ENCODE measurements at places on chromosomes 12 and 14.

DNA sequence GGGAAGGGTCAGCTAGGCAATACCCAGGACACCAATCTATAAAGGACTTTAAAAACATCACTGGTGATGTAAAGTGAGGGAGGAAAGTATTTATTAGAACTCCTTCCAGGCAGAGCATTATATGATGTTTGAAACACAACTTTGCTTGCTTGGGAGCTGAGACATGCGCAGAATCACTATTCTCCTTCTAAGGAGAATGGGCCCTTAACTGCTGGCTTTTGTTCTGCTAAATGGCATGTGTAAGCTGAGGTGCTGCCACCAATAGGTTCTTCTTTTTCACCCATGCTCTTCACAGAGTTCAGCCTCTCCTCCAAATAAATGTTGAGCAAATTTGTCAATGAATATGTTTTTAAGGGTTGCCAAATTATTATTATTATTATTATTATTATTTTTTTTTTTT is 3.9 kb downstream of the STAC3 start:
- DNase-seq, result peak; percentile 66

DNA sequence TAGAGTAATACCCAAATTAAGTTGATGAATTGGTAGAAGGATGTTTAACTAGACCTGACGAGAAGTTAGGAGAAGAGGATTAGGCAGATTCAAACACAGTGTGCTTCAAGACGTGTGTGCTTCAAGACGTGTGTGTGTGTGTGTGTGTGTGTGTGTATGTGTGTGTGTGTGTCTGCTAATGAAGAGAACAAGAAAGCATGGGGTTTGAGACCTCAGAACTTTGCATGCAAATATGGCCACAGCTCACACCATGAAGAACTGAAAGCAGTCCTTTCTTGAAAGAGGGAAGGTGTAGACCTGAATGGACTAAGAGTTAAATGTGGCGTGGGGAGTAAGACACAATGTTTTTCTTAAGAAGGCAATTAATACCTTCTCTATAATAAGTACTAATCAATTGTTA is 32.5 kb upstream of the SSPN start:
- no peak for DNase-seq

DNA sequence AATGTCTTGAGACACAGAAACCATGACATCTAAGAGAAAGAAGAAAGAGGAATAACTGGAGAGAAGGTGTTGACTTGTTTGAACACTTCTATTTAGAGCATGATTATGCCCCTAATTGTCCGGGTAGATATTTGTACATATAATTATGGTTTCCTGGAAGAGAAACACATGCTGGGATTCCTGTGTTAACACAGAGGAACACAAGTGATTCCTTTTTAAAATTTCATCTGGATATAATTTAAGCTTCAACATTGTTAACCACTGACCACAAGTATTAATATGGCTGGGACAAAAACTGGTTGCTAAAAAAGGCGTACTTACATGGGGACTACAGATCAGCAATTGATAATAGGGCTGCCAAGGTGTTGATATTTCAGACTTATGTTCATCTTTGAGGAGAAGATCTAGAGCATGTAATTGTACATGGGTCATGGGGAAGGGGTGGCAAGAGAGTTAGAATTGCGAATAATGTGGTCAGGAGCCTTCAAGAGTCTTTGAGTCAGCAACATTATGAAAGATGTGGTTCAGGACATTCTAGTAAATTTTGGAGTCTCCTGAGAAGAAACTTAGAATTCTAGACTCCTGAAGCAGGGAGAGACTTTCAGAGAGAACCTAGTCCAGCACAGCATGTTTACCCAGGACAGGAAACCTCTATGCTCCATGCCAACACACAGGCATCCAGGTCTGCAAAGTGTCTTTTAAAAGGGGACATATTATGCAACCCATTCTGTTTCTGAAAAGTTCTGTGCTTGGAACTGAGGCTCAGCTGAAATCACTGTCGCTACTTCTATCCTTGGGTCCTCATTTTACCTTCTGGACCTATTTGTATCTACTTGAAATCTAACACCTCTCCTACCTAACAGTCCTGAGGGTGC is 56.5 kb downstream of the SLC38A1 start:
- no peak for DNase-seq

DNA sequence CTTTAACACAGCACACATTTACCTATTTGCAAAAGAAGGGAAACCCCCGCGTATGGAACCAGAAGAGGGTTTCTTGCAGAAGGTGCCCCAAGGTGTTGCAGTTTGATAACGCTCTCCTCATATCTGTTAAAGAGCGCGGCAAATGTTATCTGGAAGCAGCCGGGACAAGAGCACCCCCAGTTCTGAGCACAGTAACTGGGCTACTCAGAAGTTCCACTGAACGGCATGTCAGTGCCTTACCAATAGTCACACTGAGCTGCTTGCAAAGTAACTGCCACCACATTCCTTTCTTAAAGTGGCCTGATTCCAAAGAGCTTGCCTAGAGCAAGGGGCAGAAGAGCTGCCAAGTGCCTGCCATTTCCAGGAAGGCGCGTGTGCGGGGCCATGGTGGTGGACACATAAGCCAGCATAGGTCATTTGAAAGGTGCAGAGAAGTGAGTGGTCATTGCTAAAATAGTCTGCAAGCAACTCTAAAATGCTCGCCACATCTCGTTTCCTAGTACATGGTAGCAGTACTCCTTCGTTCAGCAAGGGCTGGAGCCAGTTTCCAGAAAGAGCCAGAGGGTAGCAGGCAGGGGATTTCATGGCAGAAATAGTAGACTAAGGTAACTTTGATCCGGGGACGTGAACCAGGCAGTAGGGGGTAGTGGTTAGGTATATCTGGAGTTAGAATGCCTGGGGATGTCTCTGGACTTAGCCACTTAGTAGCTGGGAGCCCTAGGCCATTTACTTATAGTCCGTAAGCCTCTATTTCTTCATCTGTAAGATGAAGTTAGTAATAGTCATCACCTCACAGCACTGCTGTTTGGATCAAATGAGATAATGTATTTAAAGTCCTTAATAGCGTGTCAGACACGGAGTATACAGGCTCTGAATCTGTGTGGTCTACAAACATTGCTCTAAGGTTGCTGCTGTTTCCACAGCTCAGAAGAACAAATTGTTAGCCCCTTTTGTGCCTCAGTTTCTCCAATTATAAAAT is 37.6 kb downstream of the SPTB start:
- DNase-seq, result no peak

- DNase-seq, result no peak
These were observed 131.4 kb downstream of the NDUFA12 start for GRCh38 chr12:94872007-94872653.

DNA sequence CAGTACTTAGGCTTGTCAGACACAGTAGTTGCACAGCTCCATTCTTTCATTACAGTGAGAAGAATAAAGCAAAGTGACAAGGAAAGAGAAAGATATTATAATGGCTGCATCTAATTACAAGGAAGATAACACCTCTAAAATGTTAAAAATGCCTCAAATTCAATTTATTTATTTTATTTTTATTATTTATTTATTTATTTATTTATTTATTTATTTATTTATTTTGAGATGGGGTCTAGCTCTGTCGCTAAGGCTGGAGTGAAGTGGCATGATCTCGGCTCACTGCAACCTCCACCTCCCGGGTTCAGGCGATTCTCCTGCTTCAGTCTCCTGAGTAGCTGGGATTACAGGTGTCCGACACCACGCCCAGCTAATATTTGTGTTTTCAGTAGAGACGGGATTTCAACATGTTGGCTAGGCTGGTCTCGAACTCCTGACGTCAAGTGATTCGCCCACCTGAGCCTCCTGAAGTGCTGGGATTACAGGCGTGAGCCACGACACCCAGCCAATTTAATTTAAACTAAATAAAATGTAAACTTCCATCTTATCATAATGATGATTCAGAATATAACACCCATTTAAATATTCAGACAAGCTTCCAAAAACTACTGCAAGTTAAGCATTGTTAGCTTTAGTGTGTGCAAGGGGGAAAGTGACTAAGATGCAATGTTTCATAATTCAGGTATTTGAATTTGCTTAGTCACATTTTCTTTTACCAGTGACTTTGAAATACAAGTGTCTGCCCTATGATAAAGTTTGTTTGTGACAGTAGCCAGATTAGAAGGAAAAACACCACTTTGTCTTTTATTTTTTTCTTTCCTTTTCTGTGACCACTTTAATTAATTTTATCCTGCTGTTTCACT is 2.4 kb upstream of the CFAP54 start:
- no peak for DNase-seq

GRCh38 chr14:55412676-55413075 is 1.0 kb upstream of the ATG14 start:
- DNase-seq, result no peak

GRCh38 chr14:99174770-99175319 is 97.2 kb downstream of the BCL11B start:
- peak; percentile 85 for DNase-seq

DNA sequence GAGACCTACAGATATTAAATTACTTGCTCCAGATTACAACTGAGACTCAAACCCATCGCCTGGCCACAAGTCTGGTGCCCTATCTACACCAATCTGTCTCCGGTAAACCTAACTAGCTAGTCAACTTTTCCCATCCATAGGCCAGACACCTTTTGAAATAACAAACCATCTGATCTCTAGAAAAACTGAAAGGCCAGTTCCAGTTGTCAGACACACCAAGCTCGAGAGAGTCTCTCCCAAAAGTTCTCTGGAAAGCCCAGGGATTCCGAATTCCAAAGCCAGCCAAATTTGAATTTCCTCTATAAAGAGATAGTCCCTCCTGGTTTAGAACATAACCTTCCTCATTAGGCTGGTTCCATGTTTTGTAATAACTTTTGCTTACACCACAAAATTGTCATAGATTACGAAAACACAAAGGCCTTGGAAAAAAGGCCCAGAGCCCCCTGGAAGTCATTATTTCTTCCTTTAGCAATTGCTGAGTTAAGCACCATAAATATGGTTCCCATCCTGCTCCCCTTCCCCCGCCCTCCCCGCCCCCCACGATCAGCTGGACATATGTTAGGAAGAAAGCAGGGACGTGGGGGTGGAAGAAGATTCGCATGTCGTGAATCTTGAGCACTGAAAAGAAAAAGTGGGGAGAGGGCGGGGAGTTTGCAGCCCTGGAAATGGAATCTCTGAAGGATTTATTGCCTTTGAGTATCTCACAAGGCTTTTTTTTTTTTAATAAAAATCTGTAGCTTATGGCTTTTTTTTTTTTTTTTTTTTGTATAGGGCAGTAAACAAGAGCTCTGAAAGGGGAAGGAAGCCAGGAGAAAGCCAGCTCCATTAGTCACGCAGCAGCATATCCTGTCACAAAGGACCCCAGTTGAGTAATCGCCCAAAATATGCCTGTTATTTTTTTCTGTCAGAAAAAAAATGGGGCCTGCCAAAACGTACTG is 110.4 kb downstream of the ZFP36L1 start:
- DNase-seq, result no peak

GRCh38 chr12:50567926-50568325 is 63.1 kb downstream of the DIP2B start:
- no peak for DNase-seq

DNA sequence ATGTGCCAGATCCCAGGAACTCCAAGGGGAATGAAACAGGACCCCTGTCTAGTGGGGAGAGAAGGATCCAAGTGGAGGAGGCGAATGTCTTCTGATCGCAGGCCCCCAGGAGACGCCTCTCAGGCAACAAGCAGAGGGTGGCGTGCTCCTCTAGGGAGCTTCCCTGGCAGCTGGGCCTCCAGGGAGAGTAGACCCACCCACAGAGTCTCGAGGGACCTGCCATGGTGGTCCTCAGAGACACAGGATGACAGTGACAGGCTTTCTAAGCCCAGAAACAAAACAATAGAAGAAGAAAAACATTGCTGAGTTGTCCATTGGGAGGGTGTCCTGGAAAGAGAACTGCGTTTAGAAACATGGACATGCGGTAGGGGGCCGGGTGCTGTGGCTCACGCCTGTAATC is 140.6 kb upstream of the MAP1LC3B2 start:
- no peak for DNase-seq

- DNase-seq, result no peak
These were observed 8.9 kb upstream of the SAV1 start for GRCh38 chr14:50676814-50677516.

- no peak for DNase-seq
These were observed 79.3 kb upstream of the FZD10 start for GRCh38 chr12:130083002-130083401.

DNA sequence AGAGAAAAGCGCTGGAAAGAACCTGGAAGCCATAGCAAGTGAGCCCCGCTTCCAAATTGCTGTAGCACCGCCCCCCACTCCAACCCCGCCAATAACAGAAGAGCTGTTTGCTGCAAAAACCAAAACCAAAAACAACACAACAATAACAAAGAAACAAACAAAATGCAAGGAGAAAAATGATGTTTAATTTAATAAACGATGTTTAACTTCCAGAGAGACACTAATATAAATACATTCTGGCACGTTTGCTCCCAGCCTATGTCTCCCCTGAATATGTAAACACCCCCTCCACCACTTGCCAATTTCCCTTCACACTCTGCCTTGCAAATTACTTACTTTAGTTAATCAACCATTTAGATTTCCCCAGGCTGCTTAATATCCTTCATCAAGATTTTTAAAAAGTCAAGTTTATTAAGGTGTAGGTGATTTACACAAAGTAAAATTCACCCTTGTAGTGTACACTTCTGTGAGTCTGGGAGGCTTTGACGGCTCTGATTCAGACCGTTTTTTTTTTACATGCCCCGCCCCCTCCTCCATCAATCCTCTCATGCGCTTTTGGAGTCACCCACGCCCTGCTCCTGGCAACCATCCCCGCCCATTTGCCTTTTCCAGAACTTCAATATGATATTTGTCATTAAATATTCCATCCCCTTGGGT is 482 bp upstream of the IFI27L2 start:
- peak; percentile 60 for DNase-seq

- no peak for DNase-seq
These were observed 31.0 kb downstream of the RNF34 start for GRCh38 chr12:121430833-121431415.

DNA sequence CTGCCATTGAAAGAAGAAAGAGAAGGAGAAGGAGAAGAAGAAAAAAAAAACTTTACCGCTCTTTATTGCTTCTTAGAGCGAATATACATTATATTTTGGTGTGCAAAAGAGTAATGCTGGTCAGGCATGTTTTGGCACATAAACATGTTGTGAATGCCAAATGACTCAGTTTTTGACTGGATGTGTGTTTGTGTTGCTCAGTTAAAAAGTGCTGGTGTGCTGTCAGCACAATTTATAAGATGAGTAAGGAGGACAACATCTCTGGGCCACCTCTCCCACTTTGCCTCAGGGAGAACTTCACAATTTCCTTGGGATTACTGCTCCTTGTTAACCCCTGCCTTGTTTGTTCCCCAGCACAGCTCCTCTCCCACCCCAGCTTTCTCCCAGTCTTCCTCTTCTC is 584.8 kb downstream of the ETNK1 start:
- DNase-seq, result no peak

- no peak for DNase-seq
These were observed 2.2 kb upstream of the CMKLR1 start for GRCh38 chr12:108341356-108341755.
